AG04450 (cell line): ENCODE measurements at places on chromosomes 1 and 21. TPM values are rescaled to one million over a fixed set of nuclear protein-coding genes. Genes with fewer than 3 reads are reported as not detected.

WDR64 gene
- not detected in 2 replicates for polyA plus RNA-seq

BCL10 gene
- polyA plus RNA-seq: 17.2 and 19.4 TPM in 2 replicates

PHGDH gene
- polyA plus RNA-seq: 108 and 174 TPM in 2 replicates

GBP6 gene
- polyA plus RNA-seq: not detected in 2 replicates

PPCS gene
- 25.4 and 36.8 TPM in 2 replicates for polyA plus RNA-seq

GJA5 gene
- polyA plus RNA-seq: not detected in 2 replicates

KANK4 gene
- polyA plus RNA-seq: not detected in 2 replicates

VANGL2 gene
- 3.4 TPM in 2 replicates for polyA plus RNA-seq

RIPPLY3 gene
- polyA plus RNA-seq: 0.04 TPM in 1 of 2 replicates, not detected in the other

KCNE1 gene
- polyA plus RNA-seq: 0.38 and 0.52 TPM in 2 replicates

AMY1C gene
- polyA plus RNA-seq: not detected in 2 replicates

TSACC gene
- 0.27 and 0.48 TPM in 2 replicates for polyA plus RNA-seq

GSTM1 gene
- polyA plus RNA-seq: 1.6 and 1.8 TPM in 2 replicates

HSPA6 gene
- 0.27 and 0.63 TPM in 2 replicates for polyA plus RNA-seq

MTFR1L gene
- 65.8 and 68.6 TPM in 2 replicates for polyA plus RNA-seq

LCE3D gene
- polyA plus RNA-seq: not detected in 2 replicates

OR6Y1 gene
- polyA plus RNA-seq: not detected in 2 replicates

TP73 gene
- polyA plus RNA-seq: not detected in 2 replicates

AMY1A gene
- polyA plus RNA-seq: not detected in 2 replicates

WDR77 gene
- polyA plus RNA-seq: 80.9 and 86.9 TPM in 2 replicates

KRTAP19-5 gene
- polyA plus RNA-seq: not detected in 2 replicates

HSD3B1 gene
- polyA plus RNA-seq: not detected in 2 replicates

CD48 gene
- not detected in 2 replicates for polyA plus RNA-seq

CCDC181 gene
- polyA plus RNA-seq: 0.09 and 0.17 TPM in 2 replicates

RASSF5 gene
- polyA plus RNA-seq: 2.3 and 2.4 TPM in 2 replicates

NBPF20 gene
- 5.1 and 5.7 TPM in 2 replicates for polyA plus RNA-seq

FAM72C gene
- polyA plus RNA-seq: 0.79 and 1.0 TPM in 2 replicates

SMAP2 gene
- polyA plus RNA-seq: 22.5 and 24.4 TPM in 2 replicates

TMPRSS2 gene
- polyA plus RNA-seq: not detected in 2 replicates

INAVA gene
- 0.02 and 0.16 TPM in 2 replicates for polyA plus RNA-seq

CROCC gene
- 3.9 and 4.2 TPM in 2 replicates for polyA plus RNA-seq

TLCD4 gene
- 0.51 and 0.98 TPM in 2 replicates for polyA plus RNA-seq

FTCD gene
- not detected in 2 replicates for polyA plus RNA-seq

SFN gene
- 0.09 and 0.10 TPM in 2 replicates for polyA plus RNA-seq

IRF6 gene
- polyA plus RNA-seq: 0.67 and 1.0 TPM in 2 replicates

CFHR3 gene
- not detected in 2 replicates for polyA plus RNA-seq

LDLRAP1 gene
- 12.4 and 12.6 TPM in 2 replicates for polyA plus RNA-seq

LRRC40 gene
- 13.9 and 20.6 TPM in 2 replicates for polyA plus RNA-seq

ZMYND12 gene
- polyA plus RNA-seq: 0.36 and 0.42 TPM in 2 replicates
